ENCODE measurements at places on chromosomes 12 and 14.

GRCh38 chr14:91205459-91205858 lies 39.0 kb downstream of the GPR68 start:
- no peak for DNase-seq

GRCh38 chr12:100682178-100682577 lies 108.7 kb downstream of the GAS2L3 start:
- DNase-seq: no peak

DNA sequence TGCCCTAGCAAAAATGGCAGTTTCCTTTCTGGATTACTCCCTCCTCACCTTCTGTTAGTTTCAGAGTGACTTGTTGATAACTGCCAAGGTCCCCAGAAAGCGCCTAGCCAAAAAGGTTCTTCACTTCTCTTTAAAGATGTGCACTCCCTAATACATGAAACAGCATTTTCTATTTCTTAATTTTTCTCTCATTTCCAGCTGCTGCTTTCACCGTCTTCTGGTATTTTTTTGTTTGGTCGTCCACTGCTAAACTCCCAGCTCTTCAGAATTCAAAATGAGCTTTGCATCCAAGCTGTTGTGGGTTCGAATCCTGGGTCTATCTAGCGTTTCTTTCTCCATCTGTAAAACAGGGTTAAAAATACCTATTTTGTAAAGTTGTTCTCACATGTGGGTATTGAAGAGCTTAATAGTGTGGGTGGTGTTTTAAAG lies 397 bp upstream of the BORCS5 start:
- DNase-seq: no peak

DNA sequence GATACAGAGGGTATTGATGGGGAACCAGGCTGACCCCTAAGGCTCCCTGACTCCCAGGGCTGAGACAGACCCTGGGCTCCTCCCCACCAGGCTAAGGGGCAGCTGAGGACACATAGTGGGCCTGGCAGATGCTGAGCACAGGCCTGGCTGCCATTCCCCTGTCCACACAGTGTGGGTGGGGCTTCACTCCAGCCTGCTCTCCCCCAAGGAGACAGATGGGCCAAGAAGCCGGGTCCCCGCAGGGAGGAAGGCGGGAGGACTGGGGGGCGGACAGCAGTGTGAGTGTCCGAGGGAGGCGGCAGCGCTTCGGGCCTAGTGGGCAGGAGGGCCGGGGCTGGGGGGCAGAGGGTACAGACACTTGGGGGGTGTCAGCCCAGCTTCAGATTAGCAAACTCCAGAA lies 32.0 kb downstream of the RFLNA start:
- DNase-seq: no peak

GRCh38 chr14:88234442-88234841 lies 88.6 kb downstream of the KCNK10 start:
- no peak for DNase-seq

DNA sequence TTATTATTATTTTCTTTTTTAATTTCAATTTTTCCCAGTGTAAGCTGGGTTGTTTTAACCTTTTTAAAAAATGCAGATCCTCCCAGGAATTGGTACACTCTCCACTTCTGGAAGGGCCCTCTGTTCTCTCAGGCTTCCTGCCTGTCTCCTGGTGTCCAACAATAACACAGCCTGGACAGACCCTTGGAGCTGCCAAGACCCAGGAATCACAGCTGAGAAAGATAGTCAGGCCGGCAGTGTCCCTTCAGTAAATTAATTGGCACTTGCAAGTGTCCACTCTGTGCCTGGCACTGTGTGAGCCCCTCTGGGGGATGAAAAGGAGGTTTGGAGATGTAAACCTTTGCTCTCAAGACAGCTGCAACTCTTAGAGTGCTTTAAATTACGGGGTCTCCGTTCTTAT lies 113.3 kb downstream of the SMOC1 start:
- no peak for DNase-seq

GRCh38 chr14:69259527-69260189 lies at the start of gene GALNT16:
Gene GALNT16 (plus strand): TSS chr14:69260158. CDS start chr14:69260291, 133 bp downstream.
- DNase-seq: no peak
